ENCODE measurements at places on chromosomes 1 and 21. TPM values are rescaled to one million over a fixed set of nuclear protein-coding genes. Genes with fewer than 3 reads are reported as not detected.
A peak's percentile ranks its signal among the peaks of the same experiment; 100 is the strongest.

GRCh38 chr1:103941086-103941485, 191.4 kb downstream of the AMY1C start:
- H3K4me3 ChIP-seq: no peak overlapping the region
- DNase-seq: no peak
- H3K27ac ChIP-seq: no peak overlapping the region

- H3K27me3 ChIP-seq: no peaks in the 10 kb centered on the region
- no peak overlapping the region for H3K27ac ChIP-seq
- no peak overlapping the region for H3K4me3 ChIP-seq
These were observed 105.3 kb downstream of the AJAP1 start for GRCh38 chr1:4759671-4760070.

The LRRC3 gene
- 0.52 TPM for total RNA-seq

DNA sequence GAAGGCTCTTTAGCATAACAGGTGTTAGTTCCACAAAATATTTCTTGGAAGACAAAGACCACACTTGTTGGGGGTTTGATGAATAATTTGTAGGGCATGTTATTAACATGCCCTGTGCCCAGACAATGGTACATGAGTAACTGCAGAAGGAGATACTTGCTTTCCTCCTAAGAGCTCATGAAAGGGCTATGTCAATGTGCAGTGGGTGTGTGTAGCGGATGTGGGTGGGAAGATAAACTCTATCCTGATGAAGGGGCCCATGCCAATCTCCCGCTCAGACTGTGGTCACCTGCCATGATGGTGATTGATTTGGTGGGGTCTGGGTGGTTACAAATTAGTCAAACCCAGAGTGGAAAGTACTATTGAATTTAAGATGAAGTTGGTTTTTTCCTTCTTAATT, 69.8 kb upstream of the DNAH14 start:
- H3K4me3 ChIP-seq: no peak overlapping the region
- DNase-seq: no peak
- H3K4me1 ChIP-seq: no peaks in the 10 kb centered on the region
- H3K27me3 ChIP-seq: no peaks in the 10 kb centered on the region
- no peaks in the 10 kb centered on the region for H3K36me3 ChIP-seq

The FGR gene
- total RNA-seq: 1.3 TPM

GRCh38 chr21:44497703-44498126, 42.3 kb downstream of the KRTAP10-1 start:
- H3K4me1 ChIP-seq: no peaks in the 10 kb centered on the region
- H3K27me3 ChIP-seq: peaks cover 13% of the 10 kb centered on the region
- H3K36me3 ChIP-seq: no peaks in the 10 kb centered on the region
- DNase-seq: peak; percentile 14
- H3K27ac ChIP-seq: no peak overlapping the region
- no peak overlapping the region for H3K4me3 ChIP-seq

- peak overlapping the region; percentile 51 for H3K4me3 ChIP-seq
- H3K4me1 ChIP-seq: peaks cover 57% of the 10 kb centered on the region
- DNase-seq: no peak
These were observed 9.3 kb downstream of the IRF2BP2 start for GRCh38 chr1:234600418-234601281.

The PTGER3 gene
- total RNA-seq: 1.5 TPM

DNA sequence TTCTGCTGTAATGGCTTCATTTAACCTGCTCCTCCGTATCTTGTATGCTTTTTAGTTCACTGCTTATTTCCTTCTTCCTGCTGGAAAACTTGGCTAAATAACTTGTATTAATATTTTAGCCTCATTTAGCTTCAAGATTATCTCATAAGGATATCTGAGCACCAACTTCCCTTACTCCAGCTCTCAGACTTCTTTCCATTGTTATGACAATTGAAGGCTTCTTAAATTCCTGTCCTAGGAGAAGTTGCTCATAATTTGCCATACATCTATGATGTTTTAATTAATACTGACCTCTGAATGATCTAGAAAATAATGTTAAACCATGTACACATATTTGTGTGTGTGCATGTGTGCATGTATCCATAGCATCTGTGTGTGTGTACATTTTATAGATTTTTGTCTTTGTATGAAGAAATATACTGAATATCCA, 1524.4 kb upstream of the TPTE start:
- no peak overlapping the region for H3K27ac ChIP-seq
- H3K36me3 ChIP-seq: no peaks in the 10 kb centered on the region
- H3K4me1 ChIP-seq: no peaks in the 10 kb centered on the region
- peaks cover 3% of the 10 kb centered on the region for H3K27me3 ChIP-seq

- no peak overlapping the region for H3K4me3 ChIP-seq
- H3K27me3 ChIP-seq: no peaks in the 10 kb centered on the region
- no peak for DNase-seq
- H3K4me1 ChIP-seq: peaks cover 34% of the 10 kb centered on the region
These were observed 3.7 kb downstream of the FBXO42 start for GRCh38 chr1:16348414-16349182.

DNA sequence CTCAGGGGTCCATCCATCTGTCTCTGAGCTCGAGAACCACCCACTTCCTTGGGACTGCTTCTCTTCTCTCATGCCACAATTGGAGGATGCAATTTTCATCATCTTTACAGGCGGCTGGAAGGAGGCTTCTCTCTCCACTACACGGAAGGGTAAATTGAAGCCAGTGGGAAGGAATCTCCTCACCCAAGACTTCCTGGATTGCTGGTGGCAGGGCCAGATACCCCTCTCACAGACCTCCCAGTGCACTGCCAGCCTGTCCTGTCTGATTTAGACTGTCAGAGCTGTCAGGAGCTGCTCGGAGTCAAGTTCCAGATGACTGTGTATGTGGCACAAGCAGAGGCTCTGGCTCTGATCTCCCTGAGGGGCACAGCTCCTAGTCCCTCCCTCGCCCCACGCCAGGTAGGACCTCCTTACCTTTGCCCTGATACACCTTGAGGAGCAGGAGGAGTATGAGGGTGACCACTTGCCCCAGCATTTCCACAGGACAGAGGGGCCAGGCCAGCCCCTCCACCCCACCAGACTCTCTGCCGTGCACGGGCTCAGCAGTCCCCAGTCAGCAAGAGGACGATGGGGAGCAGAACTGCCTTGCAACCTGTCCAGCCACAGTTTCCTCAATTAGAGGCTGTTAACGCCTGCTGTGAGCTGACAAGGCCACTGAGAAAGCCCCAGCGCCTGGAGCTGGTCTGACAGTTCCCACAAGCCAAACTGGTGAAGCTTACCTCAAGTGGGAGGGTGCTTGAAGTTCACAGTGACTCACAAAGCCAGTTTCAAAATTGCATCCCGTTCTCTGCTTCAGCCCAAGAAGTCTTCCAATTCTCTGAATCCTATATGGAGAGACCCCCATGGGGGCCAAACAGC, at the start of gene CD244:
Gene CD244, minus strand, starts transcription at position 685 of the 858 bp plus-strand sequence. Its CDS starts 210 bp downstream, at position 475.
- H3K27ac ChIP-seq: no peak within 1 kb of the TSS
- no peaks in the 10 kb centered on the region for H3K4me1 ChIP-seq
- no peaks in the 10 kb centered on the region for H3K36me3 ChIP-seq
- no peaks in the 10 kb centered on the region for H3K27me3 ChIP-seq

All from gastrocnemius medialis (tissue), 4 donors.